HTR-8/SVneo (cell line): ENCODE measurements at places on chromosomes 11 and 22.
A peak's percentile ranks its signal among the peaks of the same experiment; 100 is the strongest.

- no peak for DNase-seq
These were observed 122.8 kb upstream of the MTNR1B start for GRCh38 chr11:92846491-92847125.

DNA sequence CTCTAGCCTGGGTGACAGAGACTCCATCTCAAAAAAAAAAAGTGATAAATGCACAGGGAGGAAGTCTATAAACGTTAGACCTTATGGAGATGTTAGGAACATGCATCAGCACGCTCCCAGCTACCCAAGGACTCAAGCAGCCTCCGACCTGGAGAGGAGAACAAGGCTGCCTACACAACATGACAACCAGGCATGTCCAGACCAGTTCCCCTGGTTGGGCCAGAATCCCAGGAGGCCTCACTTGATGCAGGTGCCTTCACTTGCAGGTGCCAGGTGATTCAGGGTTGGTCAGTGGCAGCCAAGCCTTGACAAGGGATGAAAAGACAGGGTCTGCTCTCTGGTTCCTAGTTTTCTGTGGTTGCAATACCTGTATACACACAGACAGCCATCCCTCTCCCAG lies 5.9 kb downstream of the RANGAP1 start:
- no peak for DNase-seq

- no peak for DNase-seq
These were observed 378.1 kb downstream of the LARGE1 start for GRCh38 chr22:33542153-33542552.

- DNase-seq = no peak
These were observed 311.0 kb downstream of the BUD13 start for GRCh38 chr11:116461789-116462188.

- DNase-seq = peak; percentile 51
These were observed 231.0 kb downstream of the DDX10 start for GRCh38 chr11:108895579-108896480.

DNA sequence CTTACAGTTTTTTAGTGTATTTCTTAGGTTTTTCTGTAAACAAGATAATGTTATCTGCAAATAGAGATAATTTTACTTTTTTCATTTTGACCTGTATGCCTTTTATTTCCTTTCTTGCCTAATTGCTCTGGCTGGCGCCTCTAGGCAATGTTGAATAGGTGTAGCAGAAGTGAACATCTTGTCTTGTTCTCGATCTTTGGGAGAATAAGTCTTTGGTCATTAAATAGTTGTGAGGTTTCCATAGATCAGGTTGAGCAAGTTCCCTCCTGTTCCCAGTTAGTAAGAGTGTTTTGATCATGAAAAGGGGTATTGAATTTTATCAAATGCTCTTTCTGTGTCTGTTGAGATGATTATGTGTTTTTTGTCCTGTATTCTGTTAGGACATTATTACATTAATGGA lies 24.0 kb downstream of the PIH1D2 start:
- DNase-seq = no peak

- no peak for DNase-seq
These were observed at the start of gene APOL6 for GRCh38 chr22:35648066-35649025. APOL6 (plus strand) TSS chr22:35648446; CDS start chr22:35656426, 7,980 bp downstream.

DNA sequence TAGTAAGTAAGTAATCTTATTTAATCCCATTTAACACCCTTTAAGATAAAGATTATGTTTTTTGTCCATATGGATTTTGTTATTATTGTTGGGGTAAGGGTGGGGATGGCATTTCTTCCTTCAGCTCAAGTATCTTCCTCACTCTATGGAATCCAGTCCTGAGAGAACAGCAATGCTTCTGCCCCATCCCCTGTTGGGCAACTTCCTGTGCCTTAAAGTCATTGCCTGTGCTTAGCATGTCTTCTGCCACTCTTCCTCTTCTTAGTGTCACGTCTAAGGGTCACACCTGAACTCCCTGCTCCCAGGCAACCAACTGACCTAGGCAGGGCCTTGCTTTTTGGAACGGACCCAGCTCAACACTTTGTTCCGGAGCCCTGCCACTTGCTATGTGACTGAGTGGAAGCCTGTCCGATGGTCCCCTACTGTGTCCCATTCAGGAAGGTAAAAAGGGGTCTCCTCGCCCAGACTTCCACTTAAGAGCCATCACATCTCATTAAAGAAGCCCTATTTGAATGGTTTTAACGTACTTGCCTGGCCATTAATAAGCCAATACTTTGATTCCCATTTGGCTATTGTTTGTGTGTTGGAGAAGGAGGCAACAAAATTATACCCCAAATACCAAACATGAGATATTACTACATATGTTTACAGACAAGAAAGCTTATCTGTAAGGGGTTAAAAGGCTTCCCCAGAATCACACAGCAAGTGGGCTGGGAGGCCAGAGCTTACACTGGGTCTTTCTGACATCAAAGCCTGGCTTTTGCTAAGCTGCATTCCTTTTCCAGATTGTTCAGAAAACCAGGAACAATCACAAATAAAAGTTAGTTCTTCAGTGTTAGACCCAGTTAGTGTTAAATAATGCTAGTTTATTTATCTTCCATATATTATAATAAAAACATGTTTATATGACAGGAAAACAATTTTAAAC lies 59.2 kb downstream of the RAB38 start:
- no peak for DNase-seq

DNA sequence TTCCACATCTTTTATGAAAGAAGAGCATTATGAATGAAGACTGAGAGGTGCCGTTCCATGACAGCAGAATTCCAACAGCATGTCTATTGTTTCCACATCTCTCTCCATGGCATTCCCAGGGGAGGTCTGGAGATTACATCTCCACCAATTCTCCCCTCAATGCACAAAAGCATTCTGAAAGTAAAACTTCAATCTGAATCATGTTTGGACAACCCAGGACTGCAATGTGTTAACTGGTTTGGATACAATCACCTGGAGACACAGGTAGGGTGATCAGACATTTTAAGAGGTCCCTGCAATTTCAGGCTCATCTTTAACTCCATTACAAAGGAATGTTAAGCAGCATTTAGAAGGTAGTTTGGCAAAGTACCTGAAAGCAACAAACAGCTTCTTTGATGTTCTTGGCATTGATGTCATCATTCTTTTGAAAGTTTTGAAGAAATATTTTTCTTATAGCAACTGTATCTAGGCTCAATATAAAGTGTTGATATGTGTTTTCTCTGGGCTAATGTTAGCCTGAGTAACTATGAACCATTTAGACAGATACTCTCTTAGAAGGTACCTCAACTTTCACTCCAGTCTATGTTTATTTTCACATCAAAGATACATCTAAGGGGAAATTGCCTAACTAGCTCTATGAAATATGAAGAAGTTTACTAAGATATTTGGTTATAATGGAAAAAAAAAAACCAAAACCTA lies 181.4 kb upstream of the MTMR2 start:
- DNase-seq = no peak

DNA sequence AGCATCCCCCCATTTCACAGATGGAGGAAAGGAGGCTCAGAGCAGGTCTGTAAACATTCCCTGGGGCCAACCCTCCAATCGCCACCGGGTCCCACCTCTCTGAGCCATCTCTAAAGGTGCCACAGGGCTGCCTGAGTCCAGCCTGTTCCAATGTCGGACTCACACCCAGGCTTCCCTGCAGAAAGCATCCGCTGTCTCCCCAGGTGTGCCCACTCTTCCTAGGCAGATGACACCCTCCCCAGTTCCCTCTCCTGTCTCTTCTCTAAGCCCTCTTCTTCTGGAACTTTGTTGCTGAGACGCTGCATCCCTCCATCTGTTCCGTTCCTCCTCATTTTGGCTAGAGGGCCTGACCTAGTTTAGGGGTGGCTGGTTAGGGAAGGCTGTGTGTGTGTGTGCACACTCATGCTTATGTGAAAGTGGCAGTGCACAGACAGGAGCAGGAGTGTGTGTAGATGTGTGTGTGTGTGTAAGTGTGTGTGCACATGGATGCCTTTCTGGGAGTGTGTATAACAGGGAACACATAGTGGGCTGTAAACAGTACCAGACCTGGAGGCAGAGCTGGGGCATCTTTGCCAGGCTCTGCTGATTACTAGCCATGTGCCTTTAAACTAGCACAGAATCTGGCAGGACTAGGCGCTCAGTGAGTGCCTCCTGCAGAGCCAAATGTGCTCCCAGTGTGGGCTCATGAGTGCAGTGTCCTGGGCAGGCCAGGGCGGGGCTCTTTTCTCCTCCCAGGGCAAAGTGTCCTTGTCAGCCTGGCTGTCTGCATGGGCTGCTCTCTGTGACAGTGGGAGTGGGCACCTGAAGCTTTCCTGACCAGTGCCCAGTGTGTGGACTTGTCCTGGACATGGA lies 77.3 kb upstream of the NECTIN1 start:
- no peak for DNase-seq

GRCh38 chr22:50722048-50722701 lies 15.8 kb upstream of the ACR start:
- DNase-seq = no peak

- DNase-seq = no peak
These were observed 23.8 kb downstream of the KCNJ1 start for GRCh38 chr11:128843198-128843785.

GRCh38 chr11:47661245-47661644 lies 18.9 kb upstream of the MTCH2 start:
- DNase-seq = no peak

DNA sequence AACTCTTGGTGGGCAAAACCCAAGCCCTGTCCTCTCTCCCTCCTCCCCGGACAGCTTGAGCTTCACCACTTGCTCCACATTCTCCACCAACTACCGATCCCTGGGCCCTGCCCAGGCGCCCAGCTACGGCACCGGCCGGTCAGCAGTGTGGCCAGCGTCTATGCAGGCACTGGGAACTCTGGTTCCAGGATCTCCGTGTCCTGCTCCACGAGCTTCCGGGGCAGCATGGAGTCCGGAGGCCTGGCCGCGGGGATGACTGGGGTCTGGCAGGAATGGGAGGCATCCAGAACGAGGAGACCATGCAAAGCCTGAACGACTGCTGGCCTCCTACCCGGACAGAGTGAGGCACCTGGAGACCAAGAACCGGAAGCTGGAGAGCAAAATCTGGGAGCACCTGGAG lies 68.9 kb upstream of the RTL6 start:
- no peak for DNase-seq

GRCh38 chr11:124080327-124081001 lies 34.8 kb upstream of the VWA5A start:
- DNase-seq = no peak

GRCh38 chr11:93000511-93001476 lies 31.3 kb downstream of the MTNR1B start:
- DNase-seq = peak; percentile 35

- no peak for DNase-seq
These were observed 4.3 kb upstream of the DGCR6L start for GRCh38 chr22:20324139-20324516.

DNA sequence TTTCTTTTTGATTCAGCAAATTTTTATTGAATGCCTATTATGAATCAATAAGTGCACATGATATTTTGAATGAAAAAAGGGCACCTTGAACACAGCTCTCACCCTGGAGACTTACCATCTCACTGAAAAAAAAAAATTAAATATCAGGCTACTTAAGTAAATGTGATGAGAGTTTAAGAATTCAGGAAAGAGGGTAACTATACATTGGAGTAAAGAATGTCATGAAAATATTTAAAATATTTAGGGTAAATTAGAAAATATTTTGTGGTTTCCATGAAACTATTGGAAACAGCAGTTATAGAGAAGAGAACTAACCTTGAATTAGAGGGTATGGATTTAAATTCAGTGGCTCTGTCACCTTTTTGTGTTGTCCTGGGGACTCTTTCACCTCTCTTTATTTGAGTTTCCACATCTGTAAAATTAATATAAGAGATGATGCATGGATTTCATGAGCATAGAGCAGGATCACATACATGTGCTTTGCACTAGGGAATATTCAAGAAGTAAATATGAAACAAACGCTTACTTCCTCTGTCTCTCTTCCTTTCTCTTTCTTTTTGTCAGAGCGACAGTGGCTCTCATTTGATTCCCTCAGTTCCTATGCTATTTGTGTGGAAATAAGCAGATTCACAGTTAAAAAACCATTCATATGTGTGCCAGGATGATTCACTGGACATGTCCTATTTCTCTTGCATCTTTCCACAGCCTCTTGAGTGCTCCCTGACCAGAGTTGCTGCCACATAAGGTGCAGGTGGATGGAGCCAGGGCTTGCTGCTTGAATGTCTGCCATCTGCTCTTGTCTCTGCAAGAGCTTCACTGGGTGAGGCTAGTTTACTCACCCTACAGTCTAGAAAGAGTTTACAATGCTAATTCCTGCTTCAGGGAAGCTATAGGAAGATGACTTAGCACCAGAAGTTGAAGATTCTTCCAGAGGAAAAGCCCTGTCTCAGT lies 533.1 kb downstream of the ETS1 start:
- DNase-seq = no peak

DNA sequence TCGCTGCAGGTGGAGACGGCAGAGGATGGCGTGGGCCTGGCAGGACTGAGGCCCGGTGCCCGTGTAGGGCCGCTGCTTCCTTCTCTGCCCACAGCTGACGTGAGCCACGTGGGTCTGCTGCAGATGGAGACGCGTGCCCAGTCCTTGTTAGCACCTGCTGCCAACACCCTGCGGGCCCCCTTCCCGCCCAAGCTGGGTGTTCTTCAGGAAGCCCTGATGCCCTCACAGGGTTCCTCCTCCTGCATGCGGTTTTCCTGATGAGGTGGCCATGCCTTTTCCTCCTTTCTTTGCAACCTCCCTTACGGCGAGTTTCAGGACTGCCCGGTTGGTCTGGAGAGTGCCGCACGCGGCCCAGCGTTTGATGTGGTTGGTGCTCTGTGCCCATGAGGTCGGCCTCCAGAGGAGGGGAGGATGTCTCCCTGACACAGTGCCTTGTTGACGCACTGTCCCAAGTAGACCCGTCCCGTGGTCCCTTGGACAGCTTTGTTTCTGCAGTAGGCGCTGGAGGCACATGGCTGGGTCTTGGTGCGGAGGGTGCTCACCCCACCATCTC lies 44.7 kb downstream of the AP2A2 start:
- DNase-seq = no peak

- DNase-seq = no peak
These were observed 132.2 kb downstream of the ST3GAL4 start for GRCh38 chr11:126487711-126488110.

DNA sequence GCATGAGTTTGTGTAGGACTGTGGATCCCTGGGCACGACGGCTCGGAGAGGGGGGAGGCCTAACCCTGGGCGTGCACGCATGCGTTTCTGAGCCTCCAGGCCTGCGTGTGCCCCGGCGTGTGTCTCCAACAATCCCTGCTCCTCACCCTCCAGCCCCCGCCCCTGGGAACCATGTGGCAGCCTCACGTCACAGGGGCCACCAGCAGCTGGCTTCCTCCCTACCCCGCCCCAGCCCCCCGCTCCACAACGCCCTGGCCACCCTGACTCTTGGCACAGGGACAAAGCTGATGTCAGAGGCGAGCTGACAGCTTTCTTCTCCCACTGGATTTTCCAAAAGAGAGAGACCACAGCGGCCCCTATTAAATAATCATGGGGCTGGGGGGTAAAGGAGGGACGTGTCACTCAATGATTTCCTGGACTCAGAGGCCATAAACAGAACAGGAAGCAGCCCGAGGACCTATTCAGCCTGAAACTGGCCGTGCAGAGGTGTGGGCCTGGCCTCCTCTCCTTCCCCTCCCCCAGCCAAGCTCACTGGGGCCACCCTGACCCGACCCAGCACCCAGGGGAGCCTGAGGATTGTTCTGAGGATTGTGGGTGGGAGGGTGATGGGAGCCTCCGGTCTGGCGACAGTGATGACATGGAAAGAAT lies 6.8 kb upstream of the LIF start:
- no peak for DNase-seq
